ENCODE measurements at places on chromosomes 4 and X. TPM values are rescaled to one million over a fixed set of nuclear protein-coding genes. Genes with fewer than 3 reads are reported as not detected.
A peak's percentile ranks its signal among the peaks of the same experiment; 100 is the strongest.

The HSFX4 gene
- total RNA-seq = not detected

DNA sequence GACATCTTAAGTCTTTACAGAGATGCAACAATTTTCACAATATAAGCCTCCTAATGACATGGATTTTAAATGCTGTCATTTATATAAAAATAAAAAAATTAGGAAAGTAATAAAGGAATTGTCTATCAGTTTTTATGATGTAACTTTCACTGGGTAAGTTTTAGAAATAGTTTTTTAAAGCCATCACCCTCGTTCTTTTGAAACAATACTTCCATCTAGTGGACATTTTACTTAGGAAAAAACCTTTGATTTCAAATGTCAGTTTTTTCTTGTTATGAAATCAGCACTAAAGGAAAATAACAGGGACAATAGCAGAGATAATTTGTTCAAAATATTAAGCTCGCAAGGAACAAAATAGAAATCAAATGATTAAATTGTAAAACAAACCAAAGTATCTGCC lies 24.3 kb upstream of the NDNF start:
- no peak for DNase-seq
- H3K36me3 ChIP-seq = no peaks in the 10 kb centered on the region
- no peak overlapping the region for H3K4me3 ChIP-seq
- H3K27ac ChIP-seq = no peak overlapping the region
- no peaks in the 10 kb centered on the region for H3K4me1 ChIP-seq

GRCh38 chrX:16638533-16638932 lies 11.4 kb upstream of the S100G start:
- no peak overlapping the region for H3K4me3 ChIP-seq
- peaks cover 3% of the 10 kb centered on the region for H3K36me3 ChIP-seq
- H3K27ac ChIP-seq = no peak overlapping the region
- no peaks in the 10 kb centered on the region for H3K27me3 ChIP-seq
- DNase-seq = no peak
- peaks cover 8% of the 10 kb centered on the region for H3K4me1 ChIP-seq

GRCh38 chr4:111360906-111361305 lies 738.0 kb upstream of the PITX2 start:
- H3K27ac ChIP-seq = no peak overlapping the region
- H3K36me3 ChIP-seq = no peaks in the 10 kb centered on the region
- no peaks in the 10 kb centered on the region for H3K4me1 ChIP-seq
- H3K27me3 ChIP-seq = no peaks in the 10 kb centered on the region
- no peak overlapping the region for H3K4me3 ChIP-seq

DNA sequence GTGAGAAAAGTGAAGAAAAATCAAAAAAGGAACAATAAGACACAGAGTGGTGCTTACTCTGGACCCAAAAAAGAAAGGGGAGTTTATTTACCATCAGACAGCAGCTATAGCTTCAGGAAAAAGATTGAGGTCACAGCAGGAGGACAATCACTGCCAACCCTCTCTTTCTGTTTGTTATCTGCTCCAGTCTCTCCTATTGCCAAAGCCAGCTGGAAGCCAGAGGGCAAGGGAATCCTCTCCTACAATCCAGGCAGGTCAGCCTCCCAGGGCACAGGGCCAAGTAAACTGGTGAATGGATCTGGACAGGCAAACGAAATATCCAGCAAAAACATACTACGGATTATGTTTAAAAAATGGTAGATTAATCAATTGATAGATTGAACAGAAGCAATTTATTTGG lies 306.9 kb upstream of the SLIT2 start:
- no peaks in the 10 kb centered on the region for H3K27me3 ChIP-seq
- DNase-seq = no peak
- no peak overlapping the region for H3K27ac ChIP-seq

DNA sequence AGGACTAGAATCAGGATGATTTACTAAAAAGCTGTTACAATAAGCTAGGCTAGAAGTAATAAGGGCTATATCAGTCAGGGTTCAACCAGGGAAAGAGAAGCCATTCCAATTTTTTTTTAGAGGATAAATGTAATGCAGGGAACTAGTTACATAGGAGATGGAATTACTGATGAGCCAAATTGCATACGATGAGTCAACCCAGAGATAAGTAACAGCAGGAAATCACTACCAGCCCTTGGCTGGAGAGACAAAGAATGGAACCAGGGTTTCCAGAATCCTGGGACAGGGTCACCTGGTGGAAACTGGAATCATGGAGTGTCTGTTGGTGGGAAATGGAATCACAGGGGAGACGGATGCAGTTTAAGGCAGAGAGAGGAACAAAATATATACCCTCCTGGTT lies 13.1 kb upstream of the MAGEA4 start:
- no peak overlapping the region for H3K4me3 ChIP-seq
- H3K27ac ChIP-seq = no peak overlapping the region
- peaks cover 12% of the 10 kb centered on the region for H3K27me3 ChIP-seq
- no peak for DNase-seq
- H3K36me3 ChIP-seq = no peaks in the 10 kb centered on the region

DNA sequence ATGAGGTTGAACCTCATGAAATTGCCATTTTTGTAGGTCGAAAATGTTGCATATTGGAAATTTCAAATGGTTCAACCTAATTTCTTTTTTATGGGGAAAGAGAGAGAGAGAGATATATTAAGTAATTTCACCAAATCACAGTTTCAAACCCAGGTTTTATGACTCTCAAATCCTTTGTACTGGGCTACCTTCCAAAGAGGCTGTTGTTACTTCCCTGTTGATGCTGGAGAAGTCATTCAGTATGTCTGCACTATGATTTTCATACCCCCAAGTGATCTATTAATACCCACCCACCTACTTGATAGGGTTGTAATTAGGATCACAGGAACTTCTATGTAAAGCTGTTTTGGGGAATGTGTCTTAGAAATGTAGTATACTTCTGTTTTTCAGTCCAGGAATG lies 109.9 kb downstream of the ZNF330 start:
- no peak overlapping the region for H3K4me3 ChIP-seq
- peaks cover 16% of the 10 kb centered on the region for H3K27me3 ChIP-seq
- no peak overlapping the region for H3K27ac ChIP-seq
- H3K4me1 ChIP-seq = no peaks in the 10 kb centered on the region
- H3K36me3 ChIP-seq = no peaks in the 10 kb centered on the region

GRCh38 chr4:55808186-55808585 lies 11.4 kb upstream of the EXOC1L start:
- no peak overlapping the region for H3K27ac ChIP-seq
- DNase-seq = no peak
- H3K4me1 ChIP-seq = no peaks in the 10 kb centered on the region
- no peaks in the 10 kb centered on the region for H3K36me3 ChIP-seq
- H3K4me3 ChIP-seq = no peak overlapping the region

GRCh38 chr4:39053983-39054382 lies 8.0 kb upstream of the KLHL5 start:
- DNase-seq = no peak
- no peaks in the 10 kb centered on the region for H3K27me3 ChIP-seq
- H3K4me1 ChIP-seq = peaks cover 10% of the 10 kb centered on the region
- no peak overlapping the region for H3K4me3 ChIP-seq
- H3K27ac ChIP-seq = peak overlapping the region; percentile 9

- no peaks in the 10 kb centered on the region for H3K36me3 ChIP-seq
- H3K4me1 ChIP-seq = no peaks in the 10 kb centered on the region
- peaks cover 11% of the 10 kb centered on the region for H3K27me3 ChIP-seq
- no peak overlapping the region for H3K4me3 ChIP-seq
- H3K27ac ChIP-seq = no peak overlapping the region
Measured at GRCh38 chr4:22719218-22719617, 26.5 kb downstream of the GBA3 start.

- no peaks in the 10 kb centered on the region for H3K36me3 ChIP-seq
- H3K27me3 ChIP-seq = peaks cover 54% of the 10 kb centered on the region
- H3K4me1 ChIP-seq = peaks cover 31% of the 10 kb centered on the region
- H3K4me3 ChIP-seq = no peak overlapping the region
- no peak overlapping the region for H3K27ac ChIP-seq
- no peak for DNase-seq
Measured at GRCh38 chrX:53265771-53266574, 15.4 kb downstream of the IQSEC2 start.

The GAGE12F gene
- total RNA-seq = not detected

DNA sequence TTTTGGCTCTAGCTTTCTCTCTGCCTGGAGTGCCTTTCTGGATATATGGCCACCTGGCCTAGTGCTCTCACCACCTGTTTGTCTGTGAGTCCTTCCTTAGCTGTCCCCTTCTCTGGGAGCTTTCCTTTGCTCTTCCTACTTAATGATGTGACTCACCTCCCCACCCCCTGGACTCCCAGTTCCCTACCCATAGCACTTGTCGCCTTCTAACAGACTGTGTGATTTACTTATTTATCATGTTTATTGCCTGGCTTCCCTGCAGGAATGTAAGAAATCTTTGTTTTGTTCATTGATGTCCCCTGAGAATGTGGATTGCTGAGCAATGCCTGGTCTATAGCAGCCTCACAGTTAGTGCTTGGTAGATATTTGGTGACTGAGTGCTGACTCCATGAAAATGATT lies 18.9 kb downstream of the ADD1 start:
- H3K36me3 ChIP-seq = no peaks in the 10 kb centered on the region
- no peaks in the 10 kb centered on the region for H3K27me3 ChIP-seq

DNA sequence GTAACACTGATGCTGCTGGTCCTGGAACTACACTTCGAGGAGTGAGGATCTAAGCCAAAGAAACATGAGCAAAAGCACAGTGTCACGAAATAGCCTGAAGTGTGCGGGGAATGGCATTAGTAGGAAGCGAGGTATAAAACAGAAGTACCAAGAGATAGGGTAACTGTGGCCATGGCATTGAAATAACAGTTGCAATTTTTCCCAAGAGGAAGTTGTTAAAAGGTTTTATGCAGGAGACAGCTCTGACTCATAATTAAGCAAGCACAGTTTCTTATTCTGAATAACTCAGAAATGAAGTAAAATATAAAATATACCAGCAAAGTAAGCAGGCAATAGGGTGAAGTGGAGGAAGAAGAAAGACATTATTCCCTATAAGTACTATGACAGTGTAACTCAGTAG lies 90.3 kb upstream of the TMEM150C start:
- no peak overlapping the region for H3K4me3 ChIP-seq
- no peaks in the 10 kb centered on the region for H3K27me3 ChIP-seq
- no peak overlapping the region for H3K27ac ChIP-seq
- H3K36me3 ChIP-seq = no peaks in the 10 kb centered on the region
- H3K4me1 ChIP-seq = no peaks in the 10 kb centered on the region
- no peak for DNase-seq

Data from activated T-cell treated with anti-CD3 and anti-CD28 coated beads, Interleukin-2, amount 50 U/mL, for 72 hours (primary cell).